GM23338 (cell line): ENCODE measurements at places on chromosomes 13 and 19. TPM values are rescaled to one million over a fixed set of nuclear protein-coding genes. Genes with fewer than 3 reads are reported as not detected.

The MIR17HG gene
- 9.1 and 14.8 TPM in 2 replicates for polyA plus RNA-seq

The KIR2DL1 gene
- not detected in 2 replicates for polyA plus RNA-seq

The ZNF724 gene
- 33.8 and 35.4 TPM in 2 replicates for polyA plus RNA-seq

The RTBDN gene
- 4.4 and 4.6 TPM in 2 replicates for polyA plus RNA-seq

The COX7A1 gene
- 5.5 and 6.3 TPM in 2 replicates for polyA plus RNA-seq
